Stimulated activated CD8-positive, alpha-beta memory T cell treated with anti-CD3 and anti-CD28 coated beads, Interleukin-2, amount 100 ng/mL, for 1 hour (primary cell): ENCODE measurements at places on chromosomes 7 and 10.

- no peak for DNase-seq
Measured at GRCh38 chr10:3950676-3951275, 165.8 kb upstream of the KLF6 start.

GRCh38 chr7:121366852-121367431 is 29.2 kb downstream of the FAM3C start:
- DNase-seq, result no peak

- no peak for DNase-seq
Measured at GRCh38 chr10:132500781-132501415, 36.7 kb upstream of the INPP5A start.

- DNase-seq, result no peak
Measured at GRCh38 chr7:87216701-87217508, 2.6 kb downstream of the TMEM243 start.

GRCh38 chr10:122232769-122233168 is 38.3 kb upstream of the BTBD16 start:
- no peak for DNase-seq
